ENCODE measurements at places on chromosomes 11 and 22. TPM values are rescaled to one million over a fixed set of nuclear protein-coding genes. Genes with fewer than 3 reads are reported as not detected.

FAT3 gene
- 10.2 TPM for polyA plus RNA-seq

NRIP3 gene
- 14.6 TPM for polyA plus RNA-seq

CNGA4 gene
- not detected for polyA plus RNA-seq

PATE4 gene
- polyA plus RNA-seq = not detected

KDM4D gene
- 1.1 TPM for polyA plus RNA-seq

OR4C5 gene
- polyA plus RNA-seq = not detected

HYLS1 gene
- 15.8 TPM for polyA plus RNA-seq

SLC22A8 gene
- not detected for polyA plus RNA-seq

APOL5 gene
- not detected for polyA plus RNA-seq

SELENOM gene
- polyA plus RNA-seq = 52.1 TPM

ME3 gene
- polyA plus RNA-seq = 41.7 TPM

OR4A16 gene
- not detected for polyA plus RNA-seq

IL10RA gene
- polyA plus RNA-seq = not detected

L3MBTL2 gene
- 6.4 TPM for polyA plus RNA-seq

OR2AG1 gene
- 0.15 TPM for polyA plus RNA-seq

SLC43A3 gene
- polyA plus RNA-seq = 3.0 TPM

TRIM29 gene
- not detected for polyA plus RNA-seq

PRODH gene
- not detected for polyA plus RNA-seq

NLRP10 gene
- polyA plus RNA-seq = not detected

SCGB1D2 gene
- polyA plus RNA-seq = not detected

CALCA gene
- not detected for polyA plus RNA-seq

MPEG1 gene
- not detected for polyA plus RNA-seq

DNAJC4 gene
- 8.8 TPM for polyA plus RNA-seq

MMP7 gene
- not detected for polyA plus RNA-seq

LRRC32 gene
- polyA plus RNA-seq = not detected

PHLDA2 gene
- 1.4 TPM for polyA plus RNA-seq

ADM gene
- polyA plus RNA-seq = not detected

PLAAT5 gene
- polyA plus RNA-seq = not detected

GAB2 gene
- polyA plus RNA-seq = 1.2 TPM

APOBEC3B gene
- polyA plus RNA-seq = not detected

ABCC8 gene
- 43.7 TPM for polyA plus RNA-seq

ZNF70 gene
- polyA plus RNA-seq = 0.15 TPM

CRYBB2 gene
- 0.63 TPM for polyA plus RNA-seq

KCNQ1 gene
- polyA plus RNA-seq = not detected

HBG2 gene
- not detected for polyA plus RNA-seq

MICALL1 gene
- polyA plus RNA-seq = not detected

OR51B2 gene
- polyA plus RNA-seq = not detected

SOX10 gene
- 1.9 TPM for polyA plus RNA-seq

KCNK4 gene
- polyA plus RNA-seq = 0.17 TPM

CHRM1 gene
- not detected for polyA plus RNA-seq

TMEM191C gene
- polyA plus RNA-seq = 4.4 TPM

CAPN5 gene
- polyA plus RNA-seq = 0.85 TPM

TRIM48 gene
- not detected for polyA plus RNA-seq

ANO3 gene
- polyA plus RNA-seq = 6.2 TPM

CD248 gene
- not detected for polyA plus RNA-seq
